HT1080 (cell line): ENCODE measurements at places on chromosomes 11 and 22.

DNA sequence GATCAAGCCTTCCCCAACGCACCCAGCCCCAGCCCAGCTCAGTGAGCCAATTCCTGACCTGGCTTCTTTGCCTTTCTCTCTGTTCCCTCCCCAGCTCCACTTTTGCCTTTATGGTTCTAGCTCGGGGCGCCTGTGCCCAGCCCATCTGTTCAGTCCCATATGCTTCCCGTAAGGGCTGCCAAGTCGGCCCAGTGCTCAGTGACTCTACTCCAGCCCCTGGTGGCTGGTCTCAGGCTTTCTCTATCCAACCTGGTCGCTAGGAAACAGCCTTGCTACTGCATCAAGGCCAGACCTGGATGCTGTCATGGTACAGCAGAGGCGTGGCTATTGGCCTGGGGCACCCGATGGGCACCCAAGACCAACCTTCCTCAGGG is 178.0 kb downstream of the DSCAML1 start:
- no peak for DNase-seq

- DNase-seq, result peak; percentile 87
These were observed 10.5 kb upstream of the MCHR1 start for GRCh38 chr22:40668611-40669411.

DNA sequence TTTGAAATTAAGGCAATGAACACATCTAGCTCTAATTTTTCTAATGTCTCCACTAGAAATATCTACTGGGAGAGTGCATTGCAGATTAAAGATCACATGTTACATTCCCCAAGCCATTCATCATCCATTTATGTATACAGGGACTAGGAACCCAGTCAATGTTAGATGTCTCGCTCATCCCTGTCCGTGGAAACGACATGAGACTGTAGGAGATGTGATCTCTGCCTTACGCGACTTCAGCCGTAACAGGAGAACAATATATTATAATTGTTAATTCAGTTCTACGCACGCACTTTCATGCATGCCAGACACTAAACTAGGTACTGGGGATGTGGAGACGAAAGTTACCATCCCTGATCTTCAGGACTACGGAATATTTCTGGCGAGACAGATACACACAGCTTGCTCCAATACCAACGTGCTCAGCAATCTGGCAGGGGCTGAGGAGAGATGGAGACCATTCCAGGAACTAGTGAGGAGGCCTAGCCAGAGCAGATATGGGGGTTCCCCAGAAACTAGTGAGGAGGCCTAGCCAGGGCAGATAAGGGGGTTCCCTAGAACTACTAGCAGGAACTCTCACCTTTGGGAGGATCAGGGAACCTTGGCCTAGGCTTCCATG is 706 bp downstream of the DCPS start:
- DNase-seq, result no peak

- DNase-seq, result no peak
These were observed 64.2 kb downstream of the KREMEN1 start for GRCh38 chr22:29136782-29137700.

DNA sequence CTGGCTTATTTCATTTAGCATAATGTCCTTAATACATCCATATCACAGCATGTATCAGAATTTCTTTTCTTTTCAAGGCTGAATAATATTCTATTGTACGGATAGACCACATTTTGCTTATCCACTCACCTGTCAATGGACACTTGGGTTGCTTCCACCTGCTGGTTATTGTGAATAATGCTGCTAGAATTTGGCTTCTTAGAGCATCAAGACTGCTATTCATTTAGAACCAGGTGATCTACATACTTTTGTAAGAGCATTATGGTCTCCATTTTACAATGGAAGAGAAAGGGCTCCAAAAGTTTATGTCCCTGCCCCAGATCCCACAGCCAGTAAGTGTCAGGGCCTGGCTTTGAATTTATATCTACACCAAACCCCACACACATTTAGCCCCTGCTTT is 100.7 kb upstream of the CD82 start:
- no peak for DNase-seq

- no peak for DNase-seq
These were observed 22.7 kb downstream of the KCNJ4 start for GRCh38 chr22:38432264-38432663.

- DNase-seq, result no peak
These were observed 55.0 kb downstream of the MICAL2 start for GRCh38 chr11:12165237-12165875.
